ENCODE measurements at places on chromosomes 11 and 22. TPM values are rescaled to one million over a fixed set of nuclear protein-coding genes. Genes with fewer than 3 reads are reported as not detected.

The RIMBP3B gene
- total RNA-seq = not detected

The UQCC3 gene
- 95.6 TPM for total RNA-seq

The SLC22A12 gene
- not detected for total RNA-seq

The SIDT2 gene
- total RNA-seq = 22.7 TPM

The CBX6 gene
- 37.5 TPM for total RNA-seq

GRCh38 chr11:65362320-65362931, 7.9 kb downstream of the TIGD3 start:
- H3K27me3 ChIP-seq = no peaks in the 10 kb centered on the region
- H3K36me3 ChIP-seq = no peaks in the 10 kb centered on the region
- DNase-seq = no peak
- H3K4me3 ChIP-seq = no peak overlapping the region
- no peak overlapping the region for H3K27ac ChIP-seq

DNA sequence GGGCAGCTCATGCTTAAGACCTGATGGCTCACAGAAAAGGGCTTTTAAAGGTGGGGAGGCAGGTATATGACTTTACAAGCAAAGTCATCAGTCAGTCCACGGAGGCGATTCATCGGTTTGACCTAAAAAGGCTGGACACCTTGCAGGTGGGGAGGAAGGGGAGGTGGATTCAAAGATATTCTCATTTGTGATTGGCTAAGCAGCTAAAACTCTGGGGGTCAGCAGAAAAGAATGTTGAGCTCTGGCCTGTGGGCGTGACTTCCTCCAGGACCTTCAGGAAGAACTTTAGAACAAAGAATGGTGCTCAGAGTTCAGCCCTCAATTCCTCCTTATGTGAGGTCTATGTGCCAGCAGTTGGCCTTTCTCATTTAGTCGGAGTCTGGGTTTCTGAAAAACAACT, 78.3 kb upstream of the LMO1 start:
- peak; percentile 15 for DNase-seq
- H3K36me3 ChIP-seq = no peaks in the 10 kb centered on the region
- no peak overlapping the region for H3K4me3 ChIP-seq
- H3K4me1 ChIP-seq = peaks cover 28% of the 10 kb centered on the region

DNA sequence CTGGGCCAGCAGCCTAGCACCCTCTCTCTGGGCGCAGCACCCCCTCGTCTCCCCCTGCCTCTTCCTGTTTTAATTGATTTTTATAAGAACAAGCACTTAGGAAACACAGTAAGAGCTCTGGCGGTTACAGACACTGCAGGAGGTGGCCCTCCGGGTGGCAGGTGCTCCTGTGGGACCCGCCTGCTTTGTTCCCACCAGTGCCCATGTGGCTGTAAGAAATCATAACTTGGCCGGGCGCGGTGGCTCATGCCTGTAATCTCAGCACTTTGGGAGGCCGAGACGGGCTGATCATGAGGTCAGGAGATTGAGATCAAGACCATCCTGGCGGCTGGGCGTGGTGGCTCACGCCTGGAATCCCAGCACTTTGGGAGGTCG, 18.4 kb downstream of the TSPAN4 start:
- H3K27ac ChIP-seq = no peak overlapping the region
- no peak overlapping the region for H3K4me3 ChIP-seq
- H3K27me3 ChIP-seq = no peaks in the 10 kb centered on the region
- no peak for DNase-seq

DNA sequence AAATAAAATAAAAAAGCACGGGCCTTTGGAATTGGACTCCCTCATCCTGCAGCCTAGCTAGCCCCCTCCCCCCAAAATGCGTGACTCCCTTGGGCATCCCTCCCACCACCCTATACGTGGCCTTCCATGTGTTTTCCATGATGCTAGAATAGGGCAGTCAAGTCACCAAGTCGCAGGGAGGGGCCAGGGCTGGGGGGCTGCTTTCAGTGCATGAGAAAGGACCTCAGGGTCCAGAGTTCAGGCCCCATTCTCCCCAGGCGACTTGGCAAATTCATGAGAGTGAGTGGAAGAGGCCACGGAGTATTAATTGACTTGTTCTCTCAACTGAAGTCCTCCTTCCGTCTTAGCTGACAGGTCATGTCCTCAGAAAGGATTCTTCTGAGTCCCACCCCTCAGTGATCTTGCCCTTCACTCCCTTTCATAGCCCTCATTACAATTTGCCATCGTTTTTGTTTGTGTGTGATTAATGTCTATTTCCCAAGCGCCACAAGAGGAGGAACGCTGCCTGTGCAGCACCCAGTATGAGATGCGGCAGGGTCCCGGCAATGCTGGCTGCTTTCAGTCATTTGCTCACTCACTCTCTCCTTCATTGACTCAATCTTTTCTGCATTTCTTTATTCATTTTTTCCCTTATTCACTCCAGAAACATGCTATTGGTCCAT, 17.4 kb downstream of the LRRC32 start:
- H3K4me3 ChIP-seq = no peak overlapping the region
- DNase-seq = no peak
- H3K27ac ChIP-seq = no peak overlapping the region

- no peak overlapping the region for H3K4me3 ChIP-seq
- no peak for DNase-seq
- no peaks in the 10 kb centered on the region for H3K27me3 ChIP-seq
These were observed 16.1 kb upstream of the PCF11 start for GRCh38 chr11:83140691-83141455.

DNA sequence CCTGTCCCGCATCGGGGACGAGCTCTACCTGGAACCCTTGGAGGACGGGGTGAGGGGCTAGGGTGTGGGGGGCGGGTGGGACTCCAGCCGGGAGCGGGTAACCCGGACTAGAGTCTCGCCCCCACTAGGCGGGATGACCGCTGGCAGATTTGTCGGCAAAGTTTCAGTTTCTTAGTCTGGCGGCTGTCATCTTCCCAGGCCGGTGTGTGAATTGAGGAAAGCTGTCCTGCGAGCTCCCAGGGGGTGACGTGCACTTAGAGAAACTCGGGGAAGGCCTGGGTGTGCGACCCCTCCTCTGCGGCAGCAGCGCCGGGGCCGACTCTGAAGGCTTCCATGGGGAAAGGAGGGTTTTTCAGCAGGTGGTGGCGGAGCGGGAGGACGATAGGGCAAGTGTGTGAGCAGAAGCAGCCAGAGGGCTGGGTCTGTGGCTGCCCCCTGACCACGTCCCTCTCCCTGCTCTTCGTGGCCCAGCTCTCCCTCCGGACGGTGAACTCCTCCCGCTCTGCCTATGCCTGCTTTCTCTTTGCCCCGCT, 463 bp downstream of the RAD9A start:
- peak; percentile 15 for DNase-seq
- H3K4me1 ChIP-seq = peaks cover 8% of the 10 kb centered on the region
- 0 out of 2 replicates have a peak overlapping the region, but pooled peaks have one; percentile 17 for H3K27ac ChIP-seq
- H3K27me3 ChIP-seq = no peaks in the 10 kb centered on the region
- H3K4me3 ChIP-seq = peak overlapping the region; percentile 81

DNA sequence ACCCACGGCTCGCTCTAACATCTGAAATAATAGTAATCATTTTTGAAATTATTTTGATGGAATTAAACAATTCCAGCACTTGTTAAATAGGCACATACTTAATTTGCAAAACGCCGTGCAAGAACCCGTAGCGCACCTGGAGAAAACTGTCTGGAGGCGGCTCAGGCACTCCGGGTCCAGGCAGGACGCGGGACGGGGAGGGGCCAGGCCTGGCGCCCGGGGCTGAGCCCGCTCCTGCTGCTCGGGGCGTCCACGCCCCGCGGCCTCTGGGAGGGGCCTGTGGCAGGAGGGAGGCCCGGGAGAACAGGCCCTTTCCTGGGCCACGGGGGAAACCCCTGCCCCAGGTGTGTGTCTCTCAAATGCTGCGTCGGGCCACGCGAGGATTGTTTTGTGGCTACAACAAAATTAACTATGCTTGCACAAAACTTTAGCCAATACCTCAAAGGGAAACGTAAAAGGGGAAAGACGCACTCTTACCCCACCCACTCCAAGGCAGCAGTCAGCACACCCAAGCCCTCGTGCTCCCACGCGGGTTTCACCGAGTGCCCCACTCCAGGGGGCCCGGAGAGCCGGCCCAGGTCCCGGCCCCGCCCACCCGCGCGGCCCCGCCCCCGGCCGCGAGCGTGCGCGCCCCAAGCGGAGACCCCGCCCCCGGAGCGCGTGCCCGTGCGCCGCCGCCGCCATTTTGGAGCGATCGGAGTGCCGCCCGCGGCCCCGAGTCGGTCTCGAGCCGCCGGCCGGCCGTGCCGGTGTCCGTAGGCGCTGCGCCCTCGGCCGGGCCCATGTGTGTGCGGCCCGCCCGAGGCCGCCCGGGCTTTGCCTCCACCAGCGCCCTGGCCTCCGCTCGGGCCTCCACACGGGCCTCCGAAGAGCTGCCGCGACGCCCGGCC, at the start of gene PPP6R2:
Gene PPP6R2, plus strand, starts transcription at position 677 of the 890 bp plus-strand sequence. CDS start 50,582 bp downstream, outside the sequence.
- H3K27ac ChIP-seq = peak within 1 kb of the TSS; percentile 71
- DNase-seq = peak; percentile 64
- no peaks in the 10 kb centered on the region for H3K4me1 ChIP-seq
- H3K4me3 ChIP-seq = peak within 1 kb of the TSS; percentile 80
- no peaks in the 10 kb centered on the region for H3K27me3 ChIP-seq

DNA sequence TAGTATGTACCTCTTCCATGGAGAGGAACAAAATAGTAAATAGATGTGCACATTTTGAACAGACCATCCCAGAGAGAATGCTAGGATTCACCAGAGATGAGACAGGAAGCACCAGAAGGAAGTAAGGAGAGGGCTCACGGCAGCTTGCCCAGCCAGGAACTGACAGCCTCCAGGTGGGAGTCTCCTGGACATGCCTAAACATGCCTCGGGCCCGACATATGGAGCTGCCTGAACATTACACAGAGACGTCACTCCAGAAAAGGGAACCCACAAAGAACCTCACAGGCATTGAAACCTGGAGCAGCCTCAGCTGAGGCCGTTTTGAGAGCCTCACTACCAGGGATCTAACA, 67.4 kb downstream of the BRD1 start:
- no peaks in the 10 kb centered on the region for H3K36me3 ChIP-seq
- H3K27ac ChIP-seq = no peak overlapping the region
- no peak overlapping the region for H3K4me3 ChIP-seq

All from PC-3 (cell line).